ENCODE measurements at places on chromosomes 6 and 20. TPM values are rescaled to one million over a fixed set of nuclear protein-coding genes. Genes with fewer than 3 reads are reported as not detected.

DNA sequence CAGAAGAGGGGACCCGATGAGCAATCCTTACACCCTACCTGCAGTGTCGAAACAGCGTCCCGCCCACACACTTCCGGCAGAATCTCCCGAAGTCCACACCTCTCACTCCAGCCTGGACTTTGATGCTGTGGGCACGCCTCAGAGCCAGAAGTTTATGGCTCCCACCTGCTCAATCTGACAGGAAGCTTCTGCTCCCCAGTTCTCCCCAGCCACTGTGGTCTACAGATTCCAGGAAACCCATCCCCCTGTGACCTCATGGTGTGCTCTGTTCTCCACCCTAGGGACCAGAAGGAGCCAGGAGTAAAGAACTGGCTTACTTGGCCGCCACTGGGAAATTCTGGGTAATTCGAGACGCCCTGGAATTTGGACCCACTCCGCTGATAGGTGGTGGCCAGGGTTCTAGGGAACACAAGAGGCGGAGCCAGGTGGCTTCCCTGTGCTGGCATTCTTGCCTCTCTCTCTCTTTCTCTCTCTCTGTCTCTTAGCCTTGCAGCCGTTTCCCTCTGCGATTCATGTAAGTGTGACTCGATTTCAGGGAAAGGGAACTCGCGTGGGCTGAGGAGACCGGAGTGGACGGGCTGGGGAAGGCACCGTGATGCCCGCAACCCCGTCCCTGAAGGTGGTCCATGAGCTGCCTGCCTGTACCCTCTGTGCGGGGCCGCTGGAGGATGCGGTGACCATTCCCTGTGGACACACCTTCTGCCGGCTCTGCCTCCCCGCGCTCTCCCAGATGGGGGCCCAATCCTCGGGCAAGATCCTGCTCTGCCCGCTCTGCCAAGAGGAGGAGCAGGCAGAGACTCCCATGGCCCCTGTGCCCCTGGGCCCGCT lies at the start of gene TRIM15:
Gene TRIM15, plus strand, starts transcription at position 457 of the 828 bp plus-strand sequence. Its CDS starts 139 bp downstream, at position 596.
- peak; percentile 93 for DNase-seq

DNA sequence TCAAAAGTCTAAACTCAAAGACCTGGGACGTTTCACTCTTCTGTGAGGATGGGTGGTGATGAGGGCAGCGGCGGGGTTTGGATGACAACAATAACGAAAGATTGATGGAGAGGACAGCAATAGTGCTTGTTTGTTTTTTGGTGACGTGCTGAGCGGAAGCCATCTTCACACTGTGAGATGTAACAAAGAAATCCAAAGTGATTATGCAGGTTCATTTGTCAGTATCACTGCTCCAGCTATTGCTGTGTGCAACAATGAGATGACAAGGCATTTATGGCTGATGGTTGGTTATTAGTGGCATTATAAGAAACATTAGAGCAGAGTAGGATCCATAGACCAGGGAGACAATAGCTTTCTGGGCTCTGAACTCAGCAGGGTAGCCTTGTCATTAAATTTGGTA lies 306.7 kb downstream of the RNF144B start:
- DNase-seq, result no peak

GRCh38 chr20:1001116-1001515 lies 995 bp downstream of the RSPO4 start:
- no peak for DNase-seq

The OXT gene
- total RNA-seq, result not detected

DNA sequence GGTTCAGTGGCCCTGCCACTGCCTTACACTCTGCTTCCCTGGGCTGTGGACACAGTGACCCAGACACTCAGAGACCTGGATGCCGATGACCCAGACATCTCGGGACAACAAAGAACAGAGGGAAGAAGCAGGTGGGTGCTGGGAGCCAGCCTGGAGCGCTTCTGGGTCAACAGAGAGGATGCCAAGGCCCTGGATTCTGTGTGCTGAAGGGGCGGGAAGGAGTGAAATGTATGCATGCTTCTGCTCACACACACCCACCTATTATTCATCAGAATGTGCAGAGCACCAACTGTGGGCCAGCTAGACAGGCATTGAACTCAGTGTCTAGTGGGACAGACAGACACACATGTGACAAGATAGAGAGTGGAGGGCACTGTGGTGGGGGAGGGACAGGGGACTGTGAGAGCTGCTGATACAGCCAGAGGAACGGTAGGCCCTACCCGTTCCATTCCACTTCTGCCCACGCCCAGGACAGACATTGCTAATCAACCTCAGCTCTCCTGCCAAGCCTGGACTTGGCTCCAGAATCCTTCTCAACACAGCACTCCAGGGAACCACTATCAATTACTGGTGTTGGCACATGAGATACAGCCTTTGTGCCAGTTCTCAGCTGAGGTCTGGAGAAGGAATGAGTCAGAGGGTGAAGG lies 20.2 kb downstream of the KCNK15 start:
- DNase-seq, result no peak

The SH3BGRL2 gene
- total RNA-seq, result 145 TPM

GRCh38 chr6:121205569-121205968 lies 128.7 kb downstream of the TBC1D32 start:
- DNase-seq, result no peak

The LTA gene
- 2.4 TPM for total RNA-seq

GRCh38 chr20:54227241-54227640 lies 19.4 kb downstream of the PFDN4 start:
- no peak for DNase-seq

Data from colonic mucosa (tissue), 4 donors.